Caco-2 (cell line): ENCODE measurements at places on chromosomes 7 and 10.

DNA sequence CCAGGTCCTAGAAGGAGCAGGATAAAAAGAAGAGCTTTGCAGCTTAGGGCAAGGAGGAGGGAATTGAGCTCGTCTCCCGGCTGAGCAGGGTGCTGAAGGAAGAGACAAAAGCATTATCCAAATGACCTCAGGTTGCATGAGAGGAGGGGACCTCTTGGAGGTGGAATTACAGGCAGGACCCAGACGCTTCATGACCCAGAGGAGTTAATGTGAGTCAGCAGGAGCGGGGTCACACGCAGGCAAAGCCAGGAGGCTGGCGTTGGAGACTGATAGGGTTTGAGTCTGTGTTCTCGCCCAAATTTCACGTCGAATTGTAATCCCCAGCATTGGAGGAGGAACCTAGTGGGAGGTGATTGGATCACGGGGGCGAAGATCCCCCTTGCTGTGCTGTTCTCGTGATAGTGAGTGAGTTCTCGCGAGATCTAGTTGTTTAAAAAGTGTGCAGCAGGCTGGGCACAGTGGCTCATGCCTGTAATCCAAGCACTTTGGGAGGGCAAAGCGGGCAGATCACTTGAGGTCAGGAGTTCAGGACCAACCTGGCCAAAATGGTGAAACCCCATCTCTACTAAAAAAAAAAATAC lies 63.7 kb upstream of the AUTS2 start:
- no peak for DNase-seq

- no peak for DNase-seq
Measured at GRCh38 chr10:23777153-23777552, 338.3 kb downstream of the OTUD1 start.

DNA sequence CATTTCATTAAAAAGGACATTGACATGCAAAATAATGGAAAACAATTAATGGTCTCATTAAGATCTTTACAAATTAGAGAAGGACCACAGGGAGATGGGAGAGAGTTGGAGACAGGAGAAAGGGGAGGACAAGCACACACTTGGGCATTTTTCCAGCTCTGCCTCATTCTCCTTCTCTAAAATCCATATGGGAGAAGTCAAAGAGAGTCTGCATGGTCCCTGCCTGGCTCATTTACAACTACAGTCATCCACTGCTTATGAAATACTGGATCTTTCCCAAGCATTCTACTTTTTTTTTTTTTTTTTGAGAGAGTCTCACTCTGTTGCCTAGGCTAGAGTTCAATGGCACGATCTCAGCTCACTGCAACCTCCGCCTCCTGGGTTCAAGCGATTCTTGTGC lies 518.9 kb upstream of the CELF2 start:
- no peak for DNase-seq

DNA sequence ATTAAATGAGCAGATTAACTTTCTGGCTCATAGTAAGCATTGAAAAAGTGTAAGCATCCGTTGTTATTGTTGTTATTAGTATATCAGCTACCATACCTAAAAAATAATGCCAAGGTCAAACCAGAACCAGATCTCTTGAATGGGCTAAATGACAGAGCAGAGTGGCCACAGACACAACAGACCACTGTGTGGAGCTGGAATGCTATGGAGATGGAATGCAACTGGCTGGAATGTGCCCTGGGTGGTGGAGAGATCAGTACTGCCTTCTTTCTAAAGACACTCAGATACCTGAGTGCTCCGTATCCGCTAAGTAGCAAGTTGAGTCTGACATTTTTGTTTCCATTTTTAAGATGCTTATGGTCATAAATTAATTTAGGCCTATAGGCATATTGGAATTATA lies 20.5 kb upstream of the DNAJB12 start:
- peak; percentile 42 for DNase-seq

DNA sequence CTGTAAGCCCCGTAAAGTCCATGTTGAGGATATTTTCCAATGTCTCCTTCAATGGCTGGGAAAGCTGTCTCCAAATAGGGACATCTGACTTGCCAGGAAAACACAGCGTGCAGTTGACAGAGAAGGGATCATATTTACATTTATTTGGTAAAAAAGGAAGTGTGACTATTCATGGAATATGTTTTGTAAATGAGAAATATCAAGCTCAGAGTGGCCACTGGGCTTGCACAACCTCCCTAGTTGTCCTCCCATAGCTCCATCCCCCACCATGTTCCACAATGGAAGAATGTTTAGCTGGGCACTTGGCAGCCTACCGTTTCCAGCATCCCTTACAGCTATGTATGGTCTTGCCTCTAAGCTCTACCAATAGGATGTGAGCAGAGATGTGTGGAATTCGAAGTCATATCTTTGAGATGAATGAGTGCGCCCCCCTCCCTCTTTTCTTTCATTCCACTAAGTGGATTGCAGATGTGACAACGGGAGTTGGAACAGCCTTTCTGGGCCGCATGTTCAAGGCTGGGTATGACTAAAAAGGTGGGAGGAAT lies 306.6 kb upstream of the ZMIZ1 start:
- DNase-seq, result no peak

DNA sequence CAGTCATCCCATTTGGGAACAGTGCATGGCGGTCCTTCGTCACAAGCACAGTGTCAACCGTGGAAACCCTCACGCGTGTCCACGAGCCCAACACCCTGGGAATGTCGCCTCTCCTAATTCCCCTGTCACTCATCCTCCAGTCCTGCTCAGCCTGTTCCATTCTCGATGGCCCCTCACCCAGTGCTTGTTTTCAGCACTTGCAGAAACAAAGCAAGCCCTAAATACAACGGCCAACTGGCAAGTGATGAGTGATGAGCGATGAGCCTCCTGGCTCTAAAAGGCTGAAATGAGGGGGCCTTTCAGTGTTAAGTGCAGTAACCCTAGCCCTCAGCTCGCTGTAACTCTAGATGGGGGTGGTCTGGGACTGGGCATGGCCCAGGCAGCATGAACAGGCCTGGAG lies 22.6 kb downstream of the NKX2-3 start:
- no peak for DNase-seq

DNA sequence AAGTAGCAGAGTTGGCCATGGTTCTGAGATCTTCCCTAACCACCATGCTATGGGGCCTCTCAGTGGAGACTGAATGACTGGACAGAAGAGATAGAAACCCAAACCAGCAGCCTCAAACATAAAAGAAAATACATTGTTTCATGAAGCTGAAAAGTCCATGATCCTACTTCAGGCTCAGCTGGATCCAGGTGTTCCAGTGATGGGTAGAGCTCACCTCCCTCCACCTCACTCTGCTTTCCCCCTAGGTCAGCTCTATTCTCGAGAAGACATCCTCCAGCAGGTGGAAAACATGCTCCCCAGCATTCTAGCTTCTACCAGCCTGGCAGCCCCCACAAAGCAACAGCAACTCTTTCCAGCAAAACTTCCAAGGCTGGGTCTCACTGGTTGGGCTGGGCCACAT lies 132.1 kb downstream of the OAT start:
- DNase-seq, result no peak

DNA sequence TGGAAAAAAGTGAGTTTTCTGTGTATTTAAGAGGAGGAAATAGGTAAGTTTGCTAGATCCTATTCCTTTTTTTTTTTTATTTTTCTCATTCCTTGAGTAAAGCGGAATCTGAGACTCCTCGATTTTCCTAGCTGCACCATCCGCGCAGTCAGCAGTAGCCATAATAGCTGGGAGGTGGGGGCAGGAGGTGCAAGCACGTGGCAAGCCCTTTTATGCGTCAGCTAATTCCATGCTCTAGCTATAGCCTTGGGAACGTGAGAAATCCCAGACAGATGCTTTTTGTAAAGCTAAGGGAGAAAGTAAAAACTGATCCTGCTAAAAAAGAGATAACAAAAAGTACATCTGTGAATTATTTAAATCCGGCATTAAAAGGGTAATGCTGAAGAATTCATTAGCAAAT lies 33.2 kb upstream of the TPK1 start:
- no peak for DNase-seq

- no peak for DNase-seq
Measured at GRCh38 chr10:71044720-71045119, 156.4 kb upstream of the PCBD1 start.

GRCh38 chr10:71434760-71435394 lies 38.2 kb downstream of the CDH23 start:
- peak; percentile 26 for DNase-seq

GRCh38 chr10:6999232-6999925 lies 411.5 kb downstream of the SFMBT2 start:
- DNase-seq, result no peak

GRCh38 chr7:89605362-89605761 lies 548.9 kb upstream of the STEAP1 start:
- DNase-seq, result no peak

- peak; percentile 89 for DNase-seq
Measured at GRCh38 chr7:55415173-55415778, 50.1 kb downstream of the LANCL2 start.

DNA sequence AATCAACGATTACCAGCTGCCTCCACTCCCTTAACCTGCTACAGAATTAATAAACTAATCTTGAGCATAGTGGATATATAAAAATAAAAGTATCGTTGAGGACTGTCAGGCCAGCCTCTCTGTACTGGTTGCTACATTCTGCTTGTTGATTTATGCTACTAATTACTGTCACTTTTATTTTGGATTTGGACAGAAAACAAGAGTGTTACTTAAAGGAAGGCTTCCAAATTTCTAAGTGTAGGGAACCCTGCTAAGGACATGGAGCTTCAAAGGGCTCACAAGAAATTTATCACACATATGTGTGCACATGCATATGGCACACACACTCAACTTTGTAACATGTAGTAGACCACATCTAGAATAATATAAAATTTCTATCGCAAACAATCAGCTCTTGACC lies 141.2 kb upstream of the ANKRD1 start:
- DNase-seq, result no peak

DNA sequence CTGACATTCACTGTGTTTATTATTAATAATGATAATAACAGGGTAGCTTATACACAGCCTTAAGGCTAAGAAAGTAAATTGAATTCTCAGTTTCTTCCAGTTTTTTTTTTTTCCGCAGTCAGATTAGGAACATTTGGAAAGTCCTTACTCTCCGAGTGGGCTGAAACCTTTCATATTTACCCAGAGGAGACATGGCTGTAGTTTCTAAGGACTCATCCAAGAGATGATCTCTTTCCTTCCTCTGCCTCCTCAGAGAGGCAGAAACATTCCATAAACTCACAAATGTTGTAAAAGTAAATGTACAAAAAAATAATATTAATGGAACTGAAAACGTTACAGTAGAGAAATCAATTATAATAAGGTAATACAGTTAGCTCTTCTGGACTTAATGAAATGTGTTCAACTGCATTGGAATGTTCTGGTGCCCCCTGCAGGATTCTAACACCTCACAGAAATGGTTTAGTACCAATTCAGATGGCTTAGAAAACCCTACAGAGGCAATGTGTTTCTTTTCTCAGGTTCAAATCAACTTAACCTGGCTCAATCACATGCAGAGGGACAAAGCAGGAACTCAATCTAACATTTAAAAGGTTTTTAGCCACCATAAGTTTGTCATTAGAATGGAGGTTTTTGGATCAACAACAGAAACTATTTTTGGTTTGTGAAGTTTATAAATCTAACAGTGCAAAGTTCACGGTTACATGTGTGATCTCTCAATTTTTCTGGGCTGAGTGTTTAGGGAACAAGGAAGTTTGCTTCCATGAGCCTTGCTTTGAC lies 71.7 kb downstream of the ICA1 start:
- DNase-seq, result no peak

GRCh38 chr7:90250601-90251303 lies 5.8 kb downstream of the CFAP69 start:
- no peak for DNase-seq

DNA sequence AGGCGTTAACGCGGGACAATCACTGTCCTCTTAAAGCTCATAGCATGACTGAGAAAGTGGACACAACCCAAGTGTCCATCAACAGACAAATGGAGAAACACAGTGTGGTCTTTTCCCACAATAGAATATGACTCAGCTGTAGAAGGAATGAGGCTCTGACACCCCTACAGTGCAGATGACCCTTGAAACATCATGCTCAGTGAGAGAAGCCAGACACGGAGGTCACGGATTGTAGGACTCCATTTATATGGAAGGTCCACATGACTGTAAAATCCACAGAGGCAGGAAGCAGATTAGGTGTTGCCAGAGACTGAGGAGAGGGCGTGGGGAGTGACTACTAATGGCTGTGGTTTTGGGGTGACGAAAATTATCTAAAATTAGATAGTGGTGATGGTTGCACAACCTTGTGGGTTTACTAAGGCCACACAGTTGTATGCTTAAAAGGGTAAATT lies 6.1 kb upstream of the NCAPG2 start:
- DNase-seq, result no peak

DNA sequence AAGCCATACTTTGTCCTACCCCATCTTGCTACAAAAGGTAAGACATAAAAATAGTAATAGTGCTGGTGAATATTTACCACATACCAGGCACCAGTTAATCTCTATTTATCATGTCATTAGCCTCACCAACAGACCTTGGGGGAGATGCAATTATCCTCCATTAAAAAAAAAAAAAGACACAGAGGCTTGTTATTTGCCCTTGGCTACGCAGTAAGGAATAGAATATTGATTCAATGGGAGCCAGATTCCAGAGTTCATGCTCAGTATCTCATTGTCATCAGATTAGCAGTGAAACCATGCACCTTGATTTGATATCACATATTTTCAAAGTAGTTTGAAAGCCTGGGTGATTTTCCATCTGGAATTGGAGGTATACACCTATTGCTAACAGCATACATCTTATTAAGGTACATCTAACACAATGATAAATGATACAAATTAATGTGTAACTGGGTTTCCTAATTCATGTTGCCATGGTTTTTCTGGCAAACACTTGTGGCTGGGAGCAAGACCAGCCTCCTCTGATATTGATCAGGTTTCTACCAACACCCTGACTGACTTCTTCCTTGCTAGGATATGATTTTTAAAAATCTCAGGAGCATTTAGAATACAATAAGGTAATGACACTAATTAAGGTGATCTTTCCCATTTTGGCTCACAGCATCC lies 67.1 kb upstream of the PRR15 start:
- no peak for DNase-seq

DNA sequence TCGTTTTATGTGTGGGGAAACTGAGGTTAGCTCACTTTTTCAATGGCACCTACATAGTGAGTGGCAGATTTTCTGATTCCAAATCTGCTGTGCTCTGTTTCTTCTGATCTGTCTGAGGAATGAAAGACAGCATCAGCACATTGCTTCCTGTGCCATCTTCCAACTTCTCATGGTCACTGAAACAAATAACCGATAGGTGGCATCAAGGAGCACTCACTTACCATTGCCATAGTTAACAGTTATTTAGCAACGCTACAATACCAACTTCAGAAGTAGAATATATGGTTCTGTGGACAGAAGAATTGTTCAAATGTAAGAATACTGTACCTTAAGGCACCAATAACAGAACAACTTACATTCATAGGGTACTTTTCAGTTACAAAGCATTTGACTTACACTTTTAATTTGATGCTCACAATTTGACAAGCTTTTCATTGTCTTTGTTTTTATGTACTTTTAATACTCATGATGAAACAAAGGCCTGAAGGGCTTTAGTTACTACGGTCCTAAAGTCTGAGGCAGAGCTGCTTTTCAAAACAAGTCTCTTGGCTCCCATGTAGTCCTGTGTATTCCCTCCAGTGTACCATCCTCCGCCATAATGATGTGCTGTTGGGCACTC lies 228.9 kb upstream of the TCF7L2 start:
- DNase-seq, result peak; percentile 50
